ENCODE measurements at places on chromosomes 6 and 20. TPM values are rescaled to one million over a fixed set of nuclear protein-coding genes. Genes with fewer than 3 reads are reported as not detected.

GRCh38 chr6:169847901-169848311 is 96.5 kb downstream of the ERMARD start:
- H3K27ac ChIP-seq: no peak overlapping the region
- no peak overlapping the region for H3K4me3 ChIP-seq
- no peaks in the 10 kb centered on the region for H3K27me3 ChIP-seq
- no peaks in the 10 kb centered on the region for H3K4me1 ChIP-seq
- H3K36me3 ChIP-seq: no peaks in the 10 kb centered on the region

The TGM3 gene
- 0.29 TPM for total RNA-seq

The TNFRSF21 gene
- total RNA-seq: 63.3 TPM

DNA sequence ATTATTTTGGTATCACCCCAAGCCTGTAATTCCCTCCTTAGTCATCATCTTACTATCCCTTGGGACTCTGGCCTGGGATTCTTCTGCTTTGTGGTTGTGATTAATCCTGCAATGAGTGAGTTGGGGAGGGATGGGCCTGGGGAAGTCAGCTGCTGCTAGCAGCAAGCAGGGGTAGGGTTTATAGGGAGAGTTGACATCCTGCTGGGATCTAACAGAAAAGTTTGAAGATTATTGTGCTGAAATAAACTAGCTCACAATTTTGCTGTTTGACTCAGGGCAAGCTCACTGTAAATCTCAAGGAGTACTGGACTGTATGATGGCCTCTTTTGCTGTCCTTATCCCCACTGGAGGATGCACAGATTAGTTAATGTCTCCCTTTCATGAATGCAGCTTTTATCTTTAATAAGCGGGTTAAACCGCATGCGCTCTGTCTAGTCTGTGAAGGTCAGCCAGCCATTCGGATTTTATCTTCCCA is 83.4 kb downstream of the JARID2 start:
- no peak overlapping the region for H3K4me3 ChIP-seq
- no peak overlapping the region for H3K27ac ChIP-seq
- no peaks in the 10 kb centered on the region for H3K27me3 ChIP-seq
- no peak for DNase-seq
- H3K4me1 ChIP-seq: peaks cover 8% of the 10 kb centered on the region

DNA sequence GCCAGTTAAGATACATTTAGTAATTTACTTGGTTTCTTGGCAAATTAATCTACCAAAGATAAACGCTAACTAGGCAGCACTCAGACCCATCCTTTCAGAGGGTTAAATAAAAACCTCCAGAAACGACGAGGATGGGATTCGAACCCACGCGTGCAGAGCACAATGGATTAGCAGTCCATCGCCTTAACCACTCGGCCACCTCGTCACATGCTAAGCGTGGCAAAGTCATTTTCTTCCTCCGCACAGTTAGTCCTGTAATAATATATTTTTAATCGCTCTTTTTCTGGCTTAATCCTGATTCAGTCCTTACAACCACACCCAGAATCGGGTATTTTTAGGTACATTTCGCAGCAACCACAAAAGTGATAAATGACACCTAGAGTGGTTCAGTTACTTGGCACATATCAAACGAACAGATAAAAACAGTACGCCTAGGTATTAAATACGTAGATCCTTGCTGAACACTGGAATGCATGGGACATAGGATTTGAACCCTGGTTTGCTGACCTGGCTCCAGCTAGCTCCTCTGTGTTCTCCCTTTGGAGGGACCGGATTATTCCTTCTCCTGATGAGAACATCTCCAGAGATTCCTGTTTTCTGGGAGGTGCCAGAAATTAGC is 71.6 kb downstream of the GPX5 start:
- H3K4me3 ChIP-seq: peak overlapping the region; percentile 77
- H3K27ac ChIP-seq: no peak overlapping the region
- peak; percentile 88 for DNase-seq
- peaks cover 9% of the 10 kb centered on the region for H3K27me3 ChIP-seq
- no peaks in the 10 kb centered on the region for H3K36me3 ChIP-seq

GRCh38 chr6:63816401-63816981 is 180.9 kb downstream of the PHF3 start:
- DNase-seq: no peak
- no peak overlapping the region for H3K27ac ChIP-seq
- H3K4me1 ChIP-seq: no peaks in the 10 kb centered on the region
- no peak overlapping the region for H3K4me3 ChIP-seq

The CST5 gene
- not detected for total RNA-seq

The FKBP1A gene
- total RNA-seq: 200 TPM

The SLC22A23 gene
- 13.3 TPM for total RNA-seq

DNA sequence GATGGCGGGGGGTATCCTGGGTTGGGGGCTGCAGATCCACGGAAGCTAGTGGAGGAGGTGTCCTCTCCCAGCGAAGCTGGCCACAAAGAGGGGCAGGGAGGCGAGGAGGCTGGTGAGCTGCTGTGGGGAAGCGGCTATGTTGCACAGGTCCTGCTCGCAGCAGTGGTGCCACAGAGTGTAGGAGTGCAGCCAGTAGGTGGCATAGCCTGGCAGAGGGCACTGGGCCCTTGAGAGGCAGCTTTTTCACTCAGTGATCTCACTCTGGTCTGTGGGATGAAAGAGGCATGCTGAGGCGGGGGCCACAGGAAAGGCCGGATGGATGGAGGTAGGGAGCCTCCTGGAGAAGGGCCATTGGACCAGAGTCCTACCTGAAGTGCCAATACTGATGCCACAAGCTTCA is 2.9 kb upstream of the LY6G6D start:
- no peaks in the 10 kb centered on the region for H3K27me3 ChIP-seq
- peaks cover 7% of the 10 kb centered on the region for H3K4me1 ChIP-seq
- no peaks in the 10 kb centered on the region for H3K36me3 ChIP-seq
- no peak overlapping the region for H3K4me3 ChIP-seq

The PTGIS gene
- total RNA-seq: 20.9 TPM

GRCh38 chr20:33685328-33686099 is 671 bp downstream of the E2F1 start:
- peaks cover 10% of the 10 kb centered on the region for H3K4me1 ChIP-seq
- peak overlapping the region; percentile 88 for H3K4me3 ChIP-seq
- no peaks in the 10 kb centered on the region for H3K27me3 ChIP-seq
- DNase-seq: peak; percentile 80

DNA sequence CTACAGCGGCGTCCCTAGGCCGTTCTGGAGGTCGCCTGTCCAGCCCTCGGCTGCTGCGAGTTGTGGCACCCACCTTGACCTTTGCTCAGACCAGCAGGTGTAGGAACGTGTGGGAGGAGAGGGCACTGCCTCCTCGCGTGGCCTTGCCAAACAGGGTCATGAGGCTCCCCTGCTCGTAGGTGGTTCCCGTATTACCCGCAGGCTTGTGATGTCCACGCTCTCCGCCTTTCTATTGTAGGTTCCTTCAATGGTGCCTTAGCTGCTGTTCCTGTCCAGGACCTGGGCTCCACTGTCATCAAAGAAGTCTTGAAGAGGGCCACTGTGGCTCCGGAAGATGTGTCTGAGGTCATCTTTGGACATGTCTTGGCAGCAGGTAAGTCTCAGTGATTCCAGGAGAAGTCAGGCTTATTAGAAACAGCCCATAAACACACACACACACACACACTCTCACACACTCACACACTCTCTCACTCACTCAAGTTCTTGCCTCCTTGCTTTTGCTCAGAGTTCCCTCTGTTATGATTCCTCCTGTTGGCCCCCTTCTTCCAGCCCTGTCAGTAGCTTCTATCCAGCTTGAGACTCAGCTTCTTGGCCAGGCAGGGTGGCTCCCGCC is 942 bp downstream of the ACAT2 start:
- H3K27ac ChIP-seq: peak overlapping the region; percentile 49
- peak overlapping the region; percentile 82 for H3K4me3 ChIP-seq
- DNase-seq: no peak
- peaks cover 72% of the 10 kb centered on the region for H3K36me3 ChIP-seq
- no peaks in the 10 kb centered on the region for H3K27me3 ChIP-seq

DNA sequence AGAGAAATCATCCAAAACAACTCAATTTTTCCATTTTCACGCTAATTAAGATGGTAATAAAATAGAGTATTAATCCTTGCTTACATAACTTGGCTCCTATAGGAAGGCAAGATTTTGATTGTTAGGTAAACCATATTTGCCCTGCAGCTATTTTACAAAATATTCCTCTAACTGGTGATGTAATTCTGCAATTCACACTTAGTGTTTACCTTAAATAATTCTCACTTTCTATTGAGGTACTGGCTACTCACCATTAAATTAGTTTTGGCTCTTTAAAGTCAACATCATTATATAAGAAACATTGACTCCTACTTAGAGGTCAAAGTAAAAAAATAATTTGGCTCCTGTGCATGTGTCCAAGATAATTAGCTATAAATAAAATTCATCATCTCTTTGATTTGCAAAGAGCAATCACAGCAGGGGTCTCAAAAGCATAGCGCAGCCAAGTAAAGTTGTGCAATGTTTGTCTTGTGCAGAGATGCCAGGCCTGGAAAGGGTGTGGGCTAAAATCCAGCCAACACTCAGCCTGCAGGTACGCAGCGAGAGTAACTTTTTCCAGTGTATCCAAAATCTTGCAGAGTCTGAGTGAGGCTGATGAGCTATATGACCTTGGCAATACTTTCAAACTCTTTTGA is 501.2 kb downstream of the MMUT start:
- H3K27me3 ChIP-seq: no peaks in the 10 kb centered on the region
- no peak overlapping the region for H3K27ac ChIP-seq
- H3K36me3 ChIP-seq: no peaks in the 10 kb centered on the region
- H3K4me1 ChIP-seq: no peaks in the 10 kb centered on the region
- H3K4me3 ChIP-seq: no peak overlapping the region
- DNase-seq: no peak

Measured in endodermal cell (in vitro differentiated cells).